Activated CD8-positive, alpha-beta memory T cell treated with anti-CD3 and anti-CD28 coated beads for 1 hour (primary cell): ENCODE measurements at places on chromosomes 3 and 15.

GRCh38 chr15:83200162-83200561 is 7.5 kb downstream of the HDGFL3 start:
- no peak for DNase-seq

GRCh38 chr3:161096771-161097367 is 8.3 kb downstream of the B3GALNT1 start:
- no peak for DNase-seq

DNA sequence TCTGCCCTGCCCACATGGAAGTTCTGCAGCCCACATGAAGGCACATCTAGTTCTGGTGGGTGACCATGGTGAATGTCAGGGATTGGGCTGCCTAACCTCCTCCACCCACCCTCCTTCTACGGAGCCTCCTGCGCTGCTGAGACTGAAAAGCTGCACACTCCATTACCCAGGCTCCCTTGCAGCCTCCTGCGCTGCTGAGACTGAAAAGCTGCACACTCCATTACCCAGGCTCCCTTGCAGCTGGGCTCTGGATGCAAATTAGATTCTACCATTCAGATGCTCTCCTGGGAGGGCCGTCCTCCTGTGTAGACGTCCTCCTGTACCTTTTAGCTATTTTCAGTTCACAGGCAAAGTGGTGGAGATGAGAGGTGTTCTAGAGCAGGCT is 32.1 kb downstream of the POMGNT2 start:
- DNase-seq, result no peak

GRCh38 chr15:82186719-82187406 is 75.7 kb downstream of the EFL1 start:
- no peak for DNase-seq
